ENCODE measurements at places on chromosomes 5 and 9.

DNA sequence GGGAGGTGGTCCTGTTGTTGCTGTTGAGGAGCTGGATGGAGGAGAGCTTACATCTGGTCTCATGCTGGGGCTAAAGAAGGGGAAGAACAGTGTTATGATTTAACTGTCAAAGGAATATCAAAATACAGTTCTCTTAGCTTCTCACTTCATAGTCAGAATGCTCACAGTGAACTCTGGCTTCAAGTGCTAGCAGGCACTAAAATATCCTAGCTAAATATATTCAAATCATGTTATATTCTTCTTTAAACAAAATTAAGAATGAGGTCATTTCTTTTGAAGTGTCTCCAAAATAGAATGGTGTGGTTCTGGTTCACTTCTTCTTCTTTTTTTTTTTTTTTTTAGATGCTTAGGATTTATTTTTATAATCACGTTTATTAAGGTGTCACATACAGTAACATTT is 89.4 kb downstream of the NR3C1 start:
- DNase-seq: no peak

GRCh38 chr9:136386018-136386417 is 12.5 kb upstream of the CARD9 start:
- DNase-seq: no peak

DNA sequence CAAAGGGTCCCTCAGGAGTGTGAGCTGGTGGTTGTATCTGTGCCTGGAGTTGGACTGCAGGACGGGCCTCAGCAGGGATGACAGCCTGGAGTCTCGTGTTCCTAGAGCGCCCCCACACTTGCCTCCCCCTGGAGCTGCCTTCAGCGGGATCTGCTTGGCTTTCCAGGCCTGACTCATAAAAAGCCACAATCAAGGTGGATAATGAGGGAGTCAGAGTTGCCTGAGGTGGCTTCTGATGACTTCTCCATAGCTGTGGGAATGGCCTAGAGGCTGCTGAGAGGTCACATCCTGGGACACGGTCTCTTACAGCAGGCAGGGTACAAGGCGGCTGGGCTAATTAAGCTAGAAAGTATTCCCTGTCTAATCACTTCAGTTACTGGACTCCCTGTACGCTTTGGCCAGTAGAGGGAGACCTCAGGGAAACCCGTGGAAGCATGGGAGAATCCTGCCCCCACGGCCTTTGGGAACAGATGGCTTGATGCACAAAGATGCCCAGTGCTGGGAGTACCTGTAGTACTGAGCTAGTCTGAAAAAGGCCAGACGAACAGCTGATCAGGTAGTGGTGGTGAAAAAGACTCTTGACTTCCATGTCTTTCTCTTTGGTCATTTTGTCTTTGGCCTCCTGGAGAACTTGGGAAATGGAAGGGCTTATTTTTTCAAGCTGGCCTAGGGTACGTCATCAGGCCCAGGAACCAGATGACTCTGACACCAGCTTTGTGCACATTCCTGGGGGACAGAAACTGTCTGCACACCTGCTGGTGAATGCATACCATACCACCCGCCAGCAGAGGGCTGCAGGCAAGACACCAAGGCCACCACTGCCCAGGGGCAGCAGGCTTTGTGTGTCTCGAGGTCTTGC is 16.1 kb upstream of the FRRS1L start:
- DNase-seq: peak; percentile 44

- DNase-seq: no peak
Measured at GRCh38 chr9:77725820-77726219, 77.7 kb upstream of the GNA14 start.

DNA sequence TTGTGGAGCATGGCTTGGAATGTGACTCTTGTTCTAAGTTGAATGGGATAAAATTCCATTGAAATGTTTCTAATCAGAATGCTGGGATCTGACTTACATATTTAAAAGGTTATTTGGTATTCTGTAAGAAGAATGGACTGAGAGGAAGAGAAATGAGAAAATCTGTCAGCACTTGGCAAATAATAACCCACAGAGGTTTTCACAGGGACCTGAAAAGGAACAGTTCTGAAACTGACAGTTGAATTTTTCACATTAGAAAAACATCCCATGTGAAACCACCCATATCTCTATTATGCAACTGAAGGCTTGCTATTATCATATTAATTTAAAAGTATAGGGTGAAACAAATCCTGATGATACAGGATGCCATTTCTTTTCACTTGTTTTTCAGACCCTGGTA is 302.7 kb downstream of the EPB41L4A start:
- no peak for DNase-seq

DNA sequence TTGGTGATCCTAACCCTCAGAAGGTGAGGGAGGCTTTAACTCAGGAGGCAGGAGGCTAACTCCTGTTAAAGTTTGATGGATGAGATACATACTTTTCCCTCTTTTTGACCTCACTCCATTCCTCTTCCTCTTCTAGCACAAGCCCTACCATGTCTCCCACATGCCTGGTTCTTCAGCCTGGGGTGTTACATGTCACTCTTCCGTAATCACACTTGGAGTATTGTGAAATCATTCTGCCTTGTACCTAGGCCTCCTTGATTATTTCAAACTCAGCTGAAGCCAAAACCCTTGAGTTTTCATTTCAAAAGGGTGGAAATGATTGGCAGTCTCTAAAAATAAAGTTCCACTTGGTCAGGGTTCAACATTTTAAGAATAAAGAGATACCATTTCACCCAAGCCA is 1.8 kb downstream of the PLAC8L1 start:
- DNase-seq: no peak

- DNase-seq: no peak
Measured at GRCh38 chr9:8234316-8234715, 434.7 kb upstream of the DMAC1 start.

GRCh38 chr9:107888773-107889227 is 399.2 kb upstream of the KLF4 start:
- no peak for DNase-seq

DNA sequence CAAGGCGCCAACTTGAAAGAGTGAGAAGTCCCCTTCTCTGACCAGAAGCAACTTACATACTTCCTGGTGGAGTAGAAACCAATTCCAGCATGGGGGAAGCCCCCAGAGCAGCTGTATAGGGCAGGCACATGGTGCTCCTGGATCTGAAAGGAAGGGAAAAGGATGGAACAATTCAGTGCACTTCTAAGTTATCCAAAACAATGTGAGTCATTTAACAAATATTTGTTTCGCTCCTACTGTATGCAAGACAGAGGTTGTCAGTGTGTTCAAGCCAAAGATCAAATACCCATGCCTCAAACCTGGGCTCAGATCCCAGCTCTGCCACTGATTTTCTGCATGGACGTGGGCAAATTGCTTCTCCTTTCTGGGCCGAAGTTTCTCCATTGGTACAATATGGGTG is 67.1 kb downstream of the LHX2 start:
- DNase-seq: peak; percentile 65

DNA sequence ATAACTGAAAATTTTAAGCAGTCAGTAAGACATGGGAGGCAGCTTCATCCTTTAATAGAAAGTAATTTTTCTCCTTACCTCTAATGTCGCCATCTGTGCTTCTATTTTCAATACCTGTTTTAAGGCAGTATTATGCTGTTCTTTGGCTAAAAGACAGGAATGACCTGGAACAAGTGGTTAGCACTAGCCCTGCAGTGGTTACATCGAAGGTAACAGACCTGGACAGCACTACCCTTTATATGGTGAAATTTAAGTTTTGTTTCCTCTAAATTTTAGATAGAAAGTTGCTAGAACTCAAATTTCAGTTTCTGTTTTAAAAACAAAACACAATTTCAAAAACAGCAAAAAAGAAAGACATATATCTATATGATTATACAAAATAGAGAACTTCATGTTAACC is 534.1 kb upstream of the CDH6 start:
- DNase-seq: no peak

DNA sequence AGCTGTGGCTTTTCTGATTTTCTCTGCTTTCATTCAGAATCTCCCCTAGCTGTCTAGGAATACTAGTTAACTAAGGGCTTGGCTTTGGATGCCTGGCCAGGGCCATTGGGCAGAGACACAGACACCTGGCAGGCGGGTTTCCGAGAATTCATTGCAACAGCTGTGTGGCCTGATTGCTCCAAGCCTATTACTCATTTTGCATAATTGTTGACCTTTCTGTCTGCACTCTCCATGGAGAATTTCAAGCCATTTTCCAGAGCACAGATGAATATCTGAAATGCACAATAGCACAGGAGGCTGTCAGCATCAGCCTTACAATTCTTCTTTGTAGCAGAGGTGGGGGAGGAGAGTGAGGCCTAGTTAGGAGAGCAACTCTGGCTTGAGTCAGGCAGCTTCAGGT is 310.5 kb downstream of the DMAC1 start:
- no peak for DNase-seq

GRCh38 chr9:98851730-98852459 is 44.4 kb downstream of the GALNT12 start:
- DNase-seq: no peak

DNA sequence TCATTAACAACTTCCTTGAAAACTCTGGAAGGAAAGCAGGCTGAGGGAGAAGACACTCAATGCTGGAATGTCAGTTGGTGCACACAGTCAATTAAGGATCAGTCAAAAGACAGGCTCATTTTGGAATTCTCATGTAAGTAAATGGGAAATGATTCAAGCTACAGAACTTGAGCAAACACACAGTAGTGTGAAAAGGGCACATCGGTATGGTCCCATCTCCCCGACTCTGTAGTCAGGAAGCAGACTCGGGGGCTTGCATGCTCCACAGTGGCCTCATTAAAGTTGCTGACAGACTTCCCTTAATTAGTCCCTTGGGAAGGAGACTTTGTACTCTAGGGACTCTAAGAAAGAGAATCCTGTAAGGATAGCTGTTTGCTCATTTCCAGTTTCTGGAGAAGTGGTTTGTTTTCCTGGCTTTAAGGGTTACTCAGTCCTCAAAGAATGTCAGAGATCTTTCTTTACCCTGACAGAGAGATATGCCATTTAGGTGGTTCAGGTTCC is 339.2 kb downstream of the ADAMTS6 start:
- no peak for DNase-seq

Measured in cardiac muscle cell (in vitro differentiated cells and primary cell).